ENCODE measurements at places on chromosomes 2 and 18.

DNA sequence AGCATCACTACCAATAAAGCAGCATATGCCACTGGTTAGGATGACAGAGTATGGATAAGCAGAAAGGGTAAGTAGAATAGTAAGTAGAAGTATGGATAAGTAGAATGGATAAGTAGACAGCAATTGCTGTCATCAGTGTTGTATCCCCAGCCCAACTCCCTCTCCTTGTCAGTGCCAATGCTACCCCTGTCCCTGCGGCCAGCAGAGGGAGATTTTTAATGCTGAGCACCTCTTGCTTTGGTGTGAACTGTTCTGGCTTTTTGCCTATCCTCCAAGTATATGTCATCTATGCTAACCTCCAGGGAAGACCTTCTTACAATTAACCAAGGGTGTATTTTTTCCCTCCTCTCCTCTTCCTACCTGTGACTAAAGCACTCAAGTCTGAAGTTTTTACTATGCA, 136.7 kb upstream of the SPHKAP start:
- DNase-seq, result no peak

- no peak for DNase-seq
Observed at GRCh38 chr2:19176172-19176852, 182.1 kb downstream of the OSR1 start.

DNA sequence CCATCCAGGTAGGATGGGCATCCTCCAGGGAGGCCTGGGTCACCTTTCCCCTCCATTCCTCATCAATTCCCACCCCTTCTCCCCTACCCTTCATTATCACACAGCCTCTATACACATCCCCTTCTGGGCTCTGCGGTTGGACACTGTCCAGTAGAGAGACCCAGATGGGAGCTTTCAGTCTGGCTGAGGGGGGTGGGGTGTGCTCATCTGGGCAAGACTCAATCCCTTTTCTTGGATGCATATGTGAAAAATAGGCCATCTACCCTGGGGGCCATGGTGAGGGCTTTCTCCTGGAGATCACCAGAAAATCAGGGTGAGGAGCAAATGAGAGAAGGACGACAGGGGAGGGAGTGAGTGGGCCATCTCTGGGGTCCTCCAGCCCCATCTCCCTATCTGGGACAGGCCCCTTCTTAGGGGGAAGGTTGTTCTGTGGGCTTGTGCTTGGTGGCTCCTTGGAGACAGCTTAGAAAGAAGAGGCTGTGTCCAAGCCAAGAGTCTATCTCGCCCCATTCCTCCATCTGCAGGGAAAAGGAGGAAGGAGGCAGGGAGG, 160.1 kb downstream of the DYSF start:
- no peak for DNase-seq

- DNase-seq, result no peak
Observed at GRCh38 chr2:144516981-144517865, 2.7 kb downstream of the ZEB2 start.
